Activated T-cell treated with anti-CD3 and anti-CD28 coated beads for 24 hours (primary cell): ENCODE measurements at places on chromosomes 6 and 20.

GRCh38 chr20:59160389-59161115 lies 3.1 kb upstream of the ZNF831 start:
- DNase-seq, result no peak

GRCh38 chr6:136102991-136103688 lies 147.0 kb downstream of the MTFR2 start:
- no peak for DNase-seq

GRCh38 chr6:151695156-151695555 lies 112.3 kb upstream of the ESR1 start:
- DNase-seq, result no peak

DNA sequence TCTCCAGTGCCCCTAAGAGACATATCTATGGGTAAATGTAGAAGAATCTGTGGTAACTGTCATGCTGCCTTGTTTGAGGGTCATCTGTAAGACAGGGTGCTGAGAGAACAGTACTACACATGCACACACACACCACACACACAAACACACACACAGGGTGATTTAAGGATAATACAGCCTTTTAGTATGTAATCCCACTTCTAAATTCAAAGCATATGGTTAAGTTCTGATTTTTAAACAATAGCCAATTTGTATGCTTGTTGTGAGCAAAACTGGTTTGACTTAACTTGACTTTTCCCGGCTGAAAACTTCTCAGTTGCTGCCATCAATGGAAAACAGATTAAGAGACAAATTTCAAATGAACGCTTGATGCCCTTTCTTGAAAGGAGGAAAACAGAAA lies 241.8 kb downstream of the ADGRG6 start:
- no peak for DNase-seq

DNA sequence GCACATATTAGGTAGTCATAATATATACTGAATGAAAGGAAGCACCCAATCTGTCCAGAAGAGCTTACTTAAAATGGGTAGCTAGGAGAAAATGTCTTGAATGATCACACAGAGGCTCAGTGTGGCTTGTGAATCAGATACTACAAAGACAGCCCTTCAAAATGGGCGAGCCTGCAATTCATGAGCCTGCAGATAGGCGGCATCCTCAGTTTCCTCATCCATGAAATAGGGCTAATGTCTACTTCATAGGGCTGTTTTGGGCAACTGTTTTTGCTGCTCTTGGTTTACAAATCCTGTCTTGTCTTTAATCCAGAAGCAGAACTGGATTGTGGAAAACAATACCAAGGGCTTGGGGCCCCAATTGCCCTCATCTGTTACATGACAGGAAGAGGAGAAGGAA lies 129.3 kb upstream of the KCNK16 start:
- no peak for DNase-seq

DNA sequence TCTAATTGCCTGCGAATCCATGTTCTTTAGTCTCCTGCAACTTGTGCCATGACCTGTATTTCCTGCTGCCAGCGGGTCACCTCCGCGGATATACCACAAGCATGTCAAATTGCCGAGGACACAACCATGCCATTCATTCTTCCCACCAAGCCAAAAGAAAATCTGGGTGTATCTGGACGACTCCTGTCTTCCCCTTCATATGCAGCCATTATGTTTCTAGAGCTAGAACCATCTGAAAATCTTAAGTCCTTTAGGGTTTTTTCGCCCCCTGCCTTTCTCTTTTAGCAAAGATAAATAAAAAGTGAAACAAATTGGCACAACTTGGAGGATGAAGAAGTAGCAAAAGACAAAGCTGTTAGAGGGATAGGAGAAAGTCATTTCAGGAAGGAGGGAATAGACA lies 242.6 kb downstream of the ARID1B start:
- no peak for DNase-seq
